ENCODE measurements at places on chromosomes 12 and 14.

GRCh38 chr12:93008044-93008778 is 79.1 kb upstream of the EEA1 start:
- DNase-seq: no peak

GRCh38 chr14:102798926-102799325 is 21.7 kb downstream of the TRAF3 start:
- DNase-seq: no peak

- DNase-seq: no peak
Observed at GRCh38 chr14:60514378-60514740, 5.4 kb downstream of the SIX6 start.

GRCh38 chr14:77206877-77207389 is 25.3 kb downstream of the TMEM63C start:
- no peak for DNase-seq
